Heart right ventricle (tissue), 16 donors: ENCODE measurements at places on chromosomes 1 and 21. TPM values are rescaled to one million over a fixed set of nuclear protein-coding genes. Genes with fewer than 3 reads are reported as not detected.

- no peaks in the 10 kb centered on the region for H3K36me3 ChIP-seq
- H3K27ac ChIP-seq, result no peak overlapping the region
- no peaks in the 10 kb centered on the region for H3K4me1 ChIP-seq
- no peak for DNase-seq
- no peak overlapping the region for H3K4me3 ChIP-seq
Measured at GRCh38 chr1:243834130-243834529, 15.9 kb downstream of the AKT3 start.

DNA sequence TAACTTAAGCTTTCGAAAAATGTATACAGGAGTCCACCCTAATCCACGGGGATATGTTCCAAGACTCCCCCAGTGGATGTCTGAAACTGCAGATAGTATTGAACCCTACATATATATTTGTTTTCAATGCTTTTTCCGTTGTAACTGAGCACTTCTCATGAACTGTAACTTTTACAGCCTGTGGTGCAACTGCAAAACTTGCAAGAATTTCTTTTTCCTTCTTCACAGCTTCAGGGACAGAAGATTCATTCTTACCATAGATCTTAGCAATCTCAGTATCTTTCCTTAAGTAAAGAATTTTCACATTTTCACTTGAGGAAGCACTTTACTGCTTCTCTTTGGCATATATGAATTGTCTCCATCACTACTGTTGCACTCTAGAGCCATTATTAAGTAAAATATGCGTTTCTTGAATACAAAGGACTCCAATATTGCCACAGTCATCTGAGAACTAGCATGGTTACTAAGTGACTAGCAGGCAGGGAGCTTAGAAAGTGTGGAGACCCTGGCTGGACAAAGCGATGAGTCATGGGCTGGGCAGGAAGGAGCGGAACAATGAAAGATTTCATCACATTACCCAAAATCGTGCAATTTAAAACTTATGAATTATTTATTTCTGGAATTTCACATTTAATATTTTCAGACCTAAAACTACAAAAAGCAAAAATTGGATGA, 14.1 kb downstream of the DPYD start:
- H3K27me3 ChIP-seq, result no peaks in the 10 kb centered on the region
- H3K4me1 ChIP-seq, result peaks cover 2% of the 10 kb centered on the region
- H3K36me3 ChIP-seq, result no peaks in the 10 kb centered on the region
- H3K27ac ChIP-seq, result no peak overlapping the region

FGR gene
- total RNA-seq, result 11.0 TPM

RHCE gene
- 3.9 TPM for total RNA-seq

TRPM2 gene
- total RNA-seq, result 0.55 TPM
